ENCODE measurements at places on chromosomes 4 and X. TPM values are rescaled to one million over a fixed set of nuclear protein-coding genes. Genes with fewer than 3 reads are reported as not detected.
A peak's percentile ranks its signal among the peaks of the same experiment; 100 is the strongest.

The CDS1 gene
- polyA plus RNA-seq, result 30.9 TPM

The CORIN gene
- polyA plus RNA-seq, result 13.1 TPM

DNA sequence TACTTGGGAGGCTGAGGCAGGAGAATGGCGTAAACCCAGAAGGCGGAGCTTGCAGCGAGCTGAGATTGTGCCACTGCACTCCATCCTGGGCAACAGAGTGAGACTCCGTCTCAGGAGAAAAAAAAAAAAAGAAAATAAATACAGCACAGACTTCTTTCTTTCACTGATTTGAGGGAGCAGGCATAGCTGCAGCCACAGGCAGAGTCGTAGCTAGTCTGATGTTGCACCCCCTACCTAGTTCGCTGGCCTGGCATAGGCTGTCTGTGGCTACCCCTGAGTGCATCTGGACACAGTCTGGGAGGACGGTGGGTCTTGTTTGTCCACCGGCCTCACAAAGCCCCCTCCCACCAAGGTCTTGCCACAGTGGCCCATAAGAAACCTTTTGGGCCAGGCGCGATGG lies 21.4 kb downstream of the IL3RA start:
- DNase-seq, result no peak

GRCh38 chrX:42930951-42931350 lies 153.0 kb upstream of the PPP1R2C start:
- DNase-seq, result no peak

GRCh38 chrX:2705046-2705832 lies 14.1 kb downstream of the CD99 start:
- no peak for DNase-seq

The SMIM10 gene
- polyA plus RNA-seq, result 12.2 TPM

The HTN3 gene
- polyA plus RNA-seq, result not detected

- DNase-seq, result no peak
Measured at GRCh38 chr4:125760956-125761355, 446.2 kb downstream of the FAT4 start.

DNA sequence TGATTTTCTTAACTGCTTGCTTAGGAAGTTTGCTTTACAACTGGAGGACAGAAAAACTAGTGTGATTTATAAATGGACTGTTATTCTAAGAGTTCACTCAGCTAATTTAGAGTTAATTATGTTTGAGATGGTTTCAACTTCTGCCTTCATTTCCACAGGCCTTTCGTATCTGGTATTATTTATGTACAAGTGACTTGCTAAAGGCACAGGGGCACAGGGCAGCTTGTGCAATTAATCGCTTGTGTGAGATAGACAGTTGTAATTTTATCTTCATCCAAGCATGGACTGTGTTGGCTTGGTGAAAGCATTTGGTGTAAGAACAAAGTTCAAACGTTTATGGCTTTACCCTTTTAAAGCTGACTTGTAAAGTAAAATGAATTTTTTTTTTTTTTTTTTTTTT lies 38.3 kb downstream of the GPAT3 start:
- peak; percentile 47 for DNase-seq

GRCh38 chr4:146243141-146243882 lies 29.0 kb downstream of the REELD1 start:
- no peak for DNase-seq

DNA sequence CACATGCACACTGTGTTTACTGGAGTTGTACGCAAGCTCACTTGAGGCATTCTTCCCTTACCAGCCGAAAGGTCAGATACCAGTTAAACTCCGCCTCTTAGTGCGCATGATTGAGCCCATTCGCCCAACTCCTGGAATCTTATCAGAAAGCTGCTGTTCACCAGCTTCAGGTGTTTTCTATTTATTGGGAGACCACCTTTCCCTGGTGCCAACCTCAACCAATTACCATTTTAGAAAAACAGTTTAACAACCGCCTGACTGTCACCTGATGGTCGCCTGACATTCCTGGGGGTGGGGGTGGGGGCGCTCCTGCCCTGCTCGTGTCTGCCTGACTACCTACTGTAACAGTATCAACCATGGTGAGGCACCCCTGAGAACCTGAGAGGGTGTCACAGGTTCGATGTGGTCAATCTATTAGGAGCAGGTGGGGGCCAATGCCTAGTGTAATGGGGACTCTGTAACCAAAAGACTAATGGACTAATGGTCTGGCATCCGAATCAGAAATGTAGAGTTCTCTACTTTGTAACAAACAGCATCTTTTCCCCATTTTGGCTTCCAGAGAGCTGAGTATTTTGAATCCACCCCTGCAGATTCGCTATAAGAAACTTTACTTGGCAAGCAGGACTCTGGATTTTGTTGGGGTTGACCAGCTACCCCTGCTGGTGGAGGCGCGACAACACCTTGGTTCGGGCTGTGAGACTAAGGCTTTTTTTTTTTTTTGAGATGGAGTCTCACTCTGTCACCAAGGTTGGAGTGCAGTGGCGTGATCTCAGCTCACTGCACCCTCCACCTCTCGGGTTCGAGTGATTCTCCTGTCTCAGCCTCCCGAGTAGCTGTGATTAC lies 58.2 kb upstream of the ZNF157 start:
- no peak for DNase-seq

The TTC29 gene
- 1.4 TPM for polyA plus RNA-seq

The GSX2 gene
- not detected for polyA plus RNA-seq

- no peak for DNase-seq
Measured at GRCh38 chrX:85907316-85907715, 140.0 kb downstream of the CHM start.
